ENCODE measurements at places on chromosomes 5 and 9.
A peak's percentile ranks its signal among the peaks of the same experiment; 100 is the strongest.

DNA sequence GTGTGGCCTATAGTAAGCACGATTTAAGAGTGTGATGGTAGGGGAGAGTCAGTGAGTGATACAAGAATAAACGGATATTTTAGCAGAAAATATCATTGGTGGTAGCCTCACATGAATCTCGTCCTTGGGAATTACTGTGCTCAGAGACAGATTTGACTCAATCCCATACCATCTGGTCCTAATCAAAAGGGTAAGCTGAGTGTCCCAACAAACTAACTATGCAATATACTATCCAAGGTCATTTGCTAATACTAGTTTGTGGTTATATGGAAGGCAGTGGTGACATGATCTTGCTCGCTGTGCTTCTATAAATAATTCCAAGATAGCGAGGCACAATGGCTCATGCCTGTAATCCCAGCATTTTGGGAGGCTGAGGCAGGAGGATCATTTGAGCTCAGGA, 103.2 kb downstream of the TRPM6 start:
- DNase-seq: no peak

DNA sequence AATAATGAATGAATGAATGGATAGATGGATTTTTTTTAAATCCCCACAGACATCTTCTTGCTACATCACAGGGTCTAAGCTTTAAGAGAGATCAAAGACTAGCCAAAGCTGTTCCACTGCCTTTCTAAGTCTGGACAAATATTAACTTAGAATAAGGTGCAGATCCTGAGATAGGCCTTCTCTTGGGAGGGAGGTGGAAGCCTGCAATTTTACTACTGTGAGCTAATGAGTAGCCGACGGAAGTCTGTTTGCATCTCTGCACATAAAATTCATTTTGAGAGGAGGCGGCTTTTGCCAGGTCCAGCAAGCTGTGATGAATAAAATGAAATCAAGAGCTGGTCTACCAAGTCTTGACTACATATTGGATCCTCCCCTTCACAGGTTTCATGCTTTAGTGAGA, 484.9 kb downstream of the TMEM38B start:
- no peak for DNase-seq

DNA sequence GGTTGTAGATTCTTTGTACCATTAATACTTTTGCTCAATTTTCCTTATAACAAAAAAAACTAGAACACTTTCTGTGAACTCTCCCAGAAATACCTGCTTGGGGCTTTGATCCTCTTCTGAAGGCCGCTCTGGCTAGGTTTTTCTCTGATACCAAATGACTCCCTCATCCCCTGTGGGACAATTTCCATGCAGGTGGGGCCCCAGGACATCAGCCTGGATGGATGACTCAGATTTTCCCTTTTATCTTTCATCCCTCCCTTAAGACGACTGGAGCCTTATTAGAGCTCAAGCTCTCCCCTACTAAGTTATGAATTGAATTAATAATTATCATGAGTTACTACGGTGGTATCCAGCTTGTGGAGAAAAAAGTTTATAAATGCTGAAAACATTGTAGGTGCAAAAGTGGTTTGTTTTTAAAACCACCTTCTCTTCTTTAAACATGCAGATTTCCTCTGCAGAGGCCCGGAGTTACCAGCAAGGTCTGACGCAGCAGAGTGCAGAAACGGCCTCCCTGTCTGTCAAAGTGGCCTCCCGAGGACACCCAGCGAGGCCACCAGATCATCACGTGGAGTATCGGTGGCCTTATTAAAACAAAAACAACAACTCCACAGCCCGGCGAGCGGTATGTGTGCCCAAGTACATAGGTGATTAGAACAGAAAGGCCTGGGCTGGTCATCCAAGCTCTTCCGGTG, 50.8 kb upstream of the IRX4 start:
- no peak for DNase-seq

GRCh38 chr9:128456613-128457061, 831 bp downstream of the ODF2 start:
- peak; percentile 41 for DNase-seq

- no peak for DNase-seq
These were observed 441.1 kb downstream of the EBF1 start for GRCh38 chr5:158658446-158659230.

- DNase-seq: no peak
These were observed 29.8 kb upstream of the ZFR start for GRCh38 chr5:32474209-32474854.

GRCh38 chr9:16100537-16101091, 547.8 kb downstream of the CCDC171 start:
- DNase-seq: no peak

DNA sequence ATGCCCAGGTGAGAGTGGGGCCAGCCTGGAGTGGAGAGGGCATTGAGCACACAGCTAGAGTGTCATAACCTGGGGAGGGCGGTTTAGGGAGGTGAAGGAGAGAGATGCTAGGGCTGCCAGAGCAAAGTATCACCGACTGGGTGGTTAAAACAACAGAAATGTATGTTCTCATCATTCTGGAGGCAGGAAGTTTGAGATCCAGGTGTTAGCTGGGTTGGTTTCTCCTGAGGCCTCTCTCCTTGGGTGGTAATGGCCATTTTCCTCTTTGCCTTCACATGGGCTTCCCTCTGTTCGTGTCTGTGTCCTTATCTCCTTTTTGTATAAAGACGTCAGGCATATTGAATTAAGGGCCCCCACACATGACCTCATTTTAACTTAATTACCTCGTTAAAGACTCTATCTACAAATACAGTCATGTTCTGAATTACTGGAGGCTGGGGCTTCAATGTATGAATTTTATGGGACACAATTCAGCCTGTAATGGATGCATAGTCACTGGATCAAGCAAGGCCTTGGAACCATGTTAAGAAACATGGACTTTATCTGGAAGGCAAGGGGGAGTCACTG, 118.6 kb upstream of the IL12B start:
- no peak for DNase-seq

- DNase-seq: no peak
These were observed 46.7 kb downstream of the GARNL3 start for GRCh38 chr9:127311239-127311741.

GRCh38 chr5:68264024-68264956, 48.7 kb downstream of the PIK3R1 start:
- no peak for DNase-seq

DNA sequence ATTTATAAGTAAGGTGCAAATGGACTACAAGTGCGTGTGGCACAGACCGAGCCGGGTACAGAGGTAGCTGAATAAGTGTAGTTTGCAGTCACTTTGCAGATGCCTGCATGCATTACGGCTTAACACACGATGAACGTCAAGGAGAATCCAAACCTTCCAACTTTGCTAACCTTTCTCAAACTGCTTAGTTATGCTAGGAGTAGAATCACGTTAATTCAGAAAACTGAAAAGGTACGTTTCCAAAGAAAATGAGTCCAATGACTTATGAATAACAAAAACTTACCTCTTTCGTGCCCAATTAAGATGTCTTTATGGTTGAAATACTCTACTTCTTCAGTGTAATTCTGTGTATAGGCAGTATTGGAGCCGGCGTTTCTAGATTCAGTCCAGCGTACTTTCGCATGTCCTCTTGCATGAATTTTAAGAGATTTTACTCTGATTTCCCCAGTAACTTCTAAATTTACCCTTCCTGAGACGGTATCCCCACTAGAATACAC, 539 bp downstream of the ARRDC3 start:
- no peak for DNase-seq

- DNase-seq: no peak
These were observed 105.5 kb downstream of the AUH start for GRCh38 chr9:91256235-91256634.

GRCh38 chr5:43065387-43065947, 25.3 kb upstream of the ANXA2R start:
- no peak for DNase-seq

DNA sequence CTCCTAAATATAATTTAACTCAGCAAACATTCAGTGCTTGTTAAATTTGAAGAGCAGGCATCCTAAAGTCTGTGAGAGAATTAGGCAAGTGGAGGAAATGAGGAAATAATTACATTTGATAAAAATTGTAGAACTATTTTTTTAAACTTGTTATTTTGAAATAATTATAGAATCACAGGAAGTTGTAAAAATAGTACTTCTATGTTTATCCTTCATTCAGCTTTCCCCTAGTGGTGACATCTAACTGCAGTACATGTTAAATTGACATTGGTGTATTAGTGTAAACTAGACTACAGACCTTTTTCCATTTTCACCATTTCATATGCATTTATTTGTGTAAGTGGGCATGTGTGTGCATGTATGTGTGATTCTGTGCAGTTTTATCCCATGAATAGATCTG, 51.6 kb downstream of the F2RL2 start:
- no peak for DNase-seq

DNA sequence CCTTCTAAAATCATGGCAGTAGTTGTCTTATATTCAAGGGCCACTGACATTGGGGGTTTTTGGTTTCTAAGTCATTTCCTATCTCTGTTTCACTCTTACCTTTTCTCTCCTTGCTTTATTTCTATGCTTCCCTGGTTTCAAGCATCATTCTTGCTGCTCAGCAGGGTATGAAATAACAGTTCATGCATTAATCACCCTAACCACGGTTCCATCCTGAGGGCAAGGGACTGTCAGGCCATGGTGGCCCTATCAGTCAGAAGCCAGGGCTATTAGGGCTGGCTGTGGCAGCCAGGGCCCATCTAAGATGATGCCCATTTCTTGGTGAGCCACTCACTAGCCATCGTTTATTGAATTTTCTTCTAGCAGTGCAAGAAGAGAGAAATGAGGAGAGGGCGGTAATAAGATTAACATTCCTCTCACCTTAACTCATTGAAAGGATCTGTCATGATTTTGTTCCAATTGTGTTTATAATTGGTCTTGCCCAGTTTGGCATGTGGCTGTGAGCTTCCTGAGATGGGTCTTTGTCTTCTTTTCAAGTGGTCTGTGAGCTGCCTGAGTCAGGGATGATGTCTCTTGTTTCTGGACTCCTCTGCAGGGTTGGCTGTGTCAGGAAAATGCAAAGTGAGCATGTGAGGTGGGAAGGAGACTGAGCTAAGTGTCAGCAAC, 45.2 kb downstream of the CYSTM1 start:
- no peak for DNase-seq

GRCh38 chr5:40124367-40124766, 555.3 kb upstream of the PTGER4 start:
- DNase-seq: no peak

- no peak for DNase-seq
These were observed 213.9 kb upstream of the FBXL7 start for GRCh38 chr5:15285901-15286583.

DNA sequence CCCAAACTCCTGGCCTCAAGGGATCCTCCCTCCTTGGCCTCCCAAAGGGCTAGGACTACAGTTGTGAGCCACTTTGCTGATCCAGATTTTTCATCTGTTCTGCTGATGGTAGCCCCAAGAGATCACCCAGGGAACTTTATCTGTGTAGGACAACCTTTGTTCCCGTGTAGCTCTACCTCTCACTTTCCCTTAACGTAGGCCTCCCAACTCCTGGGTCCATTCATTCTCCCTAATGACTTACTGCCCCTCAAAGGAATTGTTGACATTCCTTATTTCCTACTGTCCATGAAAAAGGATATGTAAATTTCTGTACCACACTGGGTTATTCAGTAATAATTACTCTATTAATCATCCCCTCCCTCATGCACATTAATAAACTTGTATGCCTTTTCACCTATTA, 51.0 kb upstream of the PHF24 start:
- DNase-seq: no peak

- DNase-seq: no peak
These were observed 165.1 kb downstream of the PAPPA start for GRCh38 chr9:116318468-116319374.

- DNase-seq: no peak
These were observed 27.9 kb upstream of the CEMIP2 start for GRCh38 chr9:71796100-71796767.

- DNase-seq: no peak
These were observed 163.5 kb downstream of the KDM4C start for GRCh38 chr9:6921315-6921714.

- DNase-seq: no peak
These were observed 1.2 kb downstream of the IRX1 start for GRCh38 chr5:3596857-3597166.

GRCh38 chr5:133967698-133968203, 674 bp downstream of the C5orf15 start:
- no peak for DNase-seq

GRCh38 chr5:56735849-56736641, 79.3 kb upstream of the MAP3K1 start:
- DNase-seq: no peak

- DNase-seq: no peak
These were observed 42.3 kb downstream of the LSM11 start for GRCh38 chr5:157785801-157786200.

- DNase-seq: no peak
These were observed 69.2 kb upstream of the PLPP6 start for GRCh38 chr9:4592886-4593285.

- no peak for DNase-seq
These were observed 16.0 kb downstream of the LEAP2 start for GRCh38 chr5:132889501-132889900.

DNA sequence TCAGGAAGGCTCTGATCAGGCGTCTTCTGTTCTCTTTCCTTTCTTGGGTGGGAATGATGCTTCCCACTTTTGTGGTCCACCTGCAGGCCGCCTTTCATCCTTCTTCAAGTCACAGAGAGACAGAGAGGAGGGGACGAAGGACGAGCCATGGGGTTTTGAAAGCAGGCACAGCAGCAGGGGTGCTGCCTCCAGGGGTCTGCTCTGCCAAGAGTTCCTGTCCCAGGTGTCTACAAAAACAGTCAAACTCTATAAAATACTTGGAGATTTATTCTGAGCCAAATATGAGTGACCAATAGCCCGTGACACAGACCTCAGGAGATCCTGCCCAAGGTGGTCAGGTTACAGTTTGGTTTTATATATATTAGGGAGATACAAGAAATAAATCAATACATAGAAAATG, 34.5 kb upstream of the LCP2 start:
- DNase-seq: no peak

- no peak for DNase-seq
These were observed 353.6 kb downstream of the SLIT3 start for GRCh38 chr5:168947212-168947868.

DNA sequence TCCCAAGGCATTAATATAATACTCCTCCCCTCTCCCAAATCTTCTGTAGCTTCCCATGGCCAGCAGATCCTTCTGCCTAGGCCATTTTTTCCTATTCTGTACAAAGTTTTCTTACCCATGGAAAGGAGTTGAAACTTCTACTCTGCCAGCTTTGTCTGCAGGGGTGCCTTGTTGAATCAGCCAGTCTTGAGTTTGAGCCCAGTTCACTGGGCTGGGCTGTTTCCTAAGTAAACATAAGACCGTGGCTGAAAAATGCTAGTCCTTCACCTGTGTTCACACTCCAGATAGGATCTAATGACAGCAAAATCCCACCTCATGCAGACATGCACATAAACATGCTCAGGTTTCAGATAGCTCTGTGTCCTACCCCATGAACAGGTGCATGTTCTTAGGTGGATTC, 10.4 kb downstream of the TEX48 start:
- no peak for DNase-seq

DNA sequence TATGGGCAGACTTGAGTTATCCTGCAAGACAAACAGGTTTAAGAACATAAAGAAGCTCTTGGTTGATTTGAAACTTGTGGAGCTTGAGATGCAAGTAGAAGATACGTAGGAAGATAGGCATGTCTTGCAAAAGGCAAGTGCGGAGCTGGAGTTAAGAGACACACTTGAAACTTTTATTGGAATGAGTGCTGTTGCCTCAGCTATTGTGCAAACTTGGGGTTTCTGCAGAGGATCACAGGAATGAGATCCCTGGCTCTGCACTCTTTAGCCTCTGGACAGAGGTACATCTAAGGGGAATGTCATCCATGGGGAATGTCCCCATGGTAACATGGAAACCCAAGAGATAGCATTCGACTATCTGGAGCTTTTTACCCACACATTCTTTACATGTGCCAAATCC, 121.1 kb downstream of the ADCY2 start:
- DNase-seq: no peak
